ENCODE measurements at places on chromosomes 3 and 15.

DNA sequence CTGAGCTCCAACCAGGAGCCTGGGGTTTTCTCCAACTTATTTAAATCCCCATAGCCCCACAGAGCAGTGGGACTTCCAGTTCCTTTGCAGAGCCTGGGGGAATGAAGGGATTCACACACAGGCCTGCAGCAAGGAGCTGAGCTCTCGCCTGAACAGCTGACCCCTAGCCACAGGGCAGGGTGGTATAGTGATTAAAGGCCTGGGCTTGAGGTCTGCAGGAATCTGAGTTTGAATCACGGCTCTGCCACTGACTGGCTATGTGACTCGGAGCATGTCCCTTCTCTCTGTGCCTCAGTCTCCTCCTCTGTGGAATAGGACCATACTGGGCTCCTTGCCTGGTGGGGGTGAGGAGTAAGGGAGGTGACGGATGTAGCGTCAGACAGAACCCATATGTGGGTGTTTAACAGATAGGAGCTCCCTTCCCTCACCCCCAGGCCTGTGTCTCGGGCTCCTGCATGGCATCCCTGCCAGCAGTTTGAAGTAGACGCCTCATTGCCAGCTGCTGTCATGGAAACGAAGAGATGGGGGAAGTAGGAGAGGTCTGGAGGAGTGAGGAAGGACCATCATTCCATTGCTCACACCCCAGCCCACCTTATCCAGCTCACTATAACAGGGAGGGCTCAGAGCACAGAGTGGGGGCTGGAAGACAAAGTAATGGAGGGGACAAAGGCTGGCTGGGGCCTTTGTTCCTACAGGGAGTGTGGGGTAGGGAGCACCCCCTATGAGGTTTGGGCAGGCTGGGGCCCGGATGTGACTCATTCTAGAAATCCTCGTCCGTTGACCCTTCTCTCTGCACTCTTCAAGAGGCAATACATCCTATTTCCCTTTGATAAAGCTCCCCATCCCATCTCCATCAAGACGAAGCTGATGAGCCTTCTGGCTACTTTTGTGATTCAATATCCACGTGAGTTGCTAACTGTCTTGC is 14.8 kb downstream of the HRH1 start:
- peak; percentile 38 for DNase-seq

GRCh38 chr3:22377421-22377820 is 626.4 kb upstream of the ZNF385D start:
- DNase-seq: peak; percentile 8

DNA sequence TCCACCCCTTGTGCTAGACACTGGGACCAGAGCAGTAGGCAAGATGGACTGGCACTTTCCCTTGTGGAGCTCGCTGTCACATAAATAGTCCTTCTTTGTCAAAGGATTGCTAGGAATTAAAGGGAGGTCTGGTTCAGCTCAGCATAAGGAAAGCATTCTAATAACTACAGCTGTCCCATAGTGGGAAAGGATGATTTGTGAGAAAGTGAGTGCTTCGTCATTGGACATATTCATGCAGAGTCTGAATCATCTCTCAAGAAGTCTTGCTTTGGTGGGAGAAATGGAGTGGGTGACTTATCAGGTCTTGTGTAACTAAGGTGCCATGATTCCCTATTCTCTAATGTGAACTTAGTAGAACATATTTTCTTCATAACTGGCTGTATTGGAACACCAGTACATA is 14.7 kb downstream of the PPARG start:
- DNase-seq: peak; percentile 84

DNA sequence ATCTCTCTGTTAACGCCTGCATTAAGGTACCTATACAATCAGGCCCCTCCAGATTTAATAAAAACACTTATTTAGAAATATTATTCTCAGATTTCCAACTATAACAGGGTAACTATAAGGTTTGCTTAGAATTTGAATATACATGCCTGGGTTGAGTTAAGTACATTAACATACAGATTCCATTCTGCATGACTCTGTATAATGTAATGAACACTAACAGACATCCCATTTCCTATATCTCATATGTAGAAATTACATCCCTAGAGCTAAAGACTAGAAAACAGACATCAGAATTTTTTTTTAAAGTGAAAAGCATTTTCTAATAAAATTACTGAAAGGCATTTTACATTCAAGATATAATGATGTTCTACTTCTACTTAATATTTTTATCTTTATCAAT is 162.5 kb downstream of the MECOM start:
- no peak for DNase-seq

GRCh38 chr3:24911076-24911475 is 416.4 kb upstream of the THRB start:
- DNase-seq: no peak

DNA sequence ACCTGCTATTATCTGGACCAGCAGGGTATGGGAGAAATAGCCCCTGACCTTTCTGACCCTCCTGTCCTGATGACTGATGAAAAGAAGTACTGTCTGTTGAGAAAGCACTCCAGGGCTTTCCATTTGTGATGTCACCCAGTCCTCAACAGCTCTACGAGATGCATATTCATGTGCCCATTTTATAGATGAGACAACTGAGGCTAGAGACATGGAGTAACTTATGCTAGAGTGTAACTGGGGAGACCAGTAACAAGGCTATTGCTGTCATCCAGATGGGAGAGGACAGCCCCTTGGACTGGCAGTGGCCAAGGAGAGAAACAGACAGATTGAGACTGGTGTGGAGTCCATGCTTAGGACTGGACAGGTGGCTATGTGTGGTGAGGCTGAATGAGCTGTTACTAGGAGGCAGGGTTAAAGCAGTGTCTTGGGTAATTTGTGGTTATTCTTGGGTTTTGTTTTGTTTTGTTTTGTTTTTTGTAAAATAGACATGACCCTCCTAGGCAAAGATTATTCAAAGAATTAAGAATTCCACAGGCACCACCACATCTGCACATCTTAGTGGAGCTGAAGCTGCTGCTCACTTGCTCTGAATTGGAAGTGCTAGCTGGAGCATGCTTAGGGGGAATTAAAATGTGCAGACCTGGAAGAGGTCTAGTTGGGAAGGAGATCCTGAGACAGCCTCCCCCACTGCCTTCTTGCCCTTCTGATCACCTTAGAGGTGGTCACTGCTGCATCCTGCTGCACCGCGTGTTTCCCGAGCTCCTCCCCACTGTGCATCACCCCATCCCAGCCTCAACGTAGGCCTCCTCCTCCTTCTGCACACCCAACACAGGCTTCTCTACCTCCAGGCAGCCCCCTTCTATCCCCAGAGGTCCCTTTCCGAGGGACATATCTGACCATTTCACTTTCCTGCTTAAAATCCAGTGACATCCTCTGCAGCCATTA is 8.4 kb downstream of the HRH1 start:
- peak; percentile 43 for DNase-seq

All from fibroblast of villous mesenchyme (primary cell).